ENCODE measurements at places on chromosomes 3 and 15.

- H3K27me3 ChIP-seq, result peaks cover 5% of the 10 kb centered on the region
- no peak overlapping the region for H3K4me3 ChIP-seq
- DNase-seq, result no peak
- no peak overlapping the region for H3K27ac ChIP-seq
Measured at GRCh38 chr3:207973-208372, 11.4 kb downstream of the CHL1 start.

DNA sequence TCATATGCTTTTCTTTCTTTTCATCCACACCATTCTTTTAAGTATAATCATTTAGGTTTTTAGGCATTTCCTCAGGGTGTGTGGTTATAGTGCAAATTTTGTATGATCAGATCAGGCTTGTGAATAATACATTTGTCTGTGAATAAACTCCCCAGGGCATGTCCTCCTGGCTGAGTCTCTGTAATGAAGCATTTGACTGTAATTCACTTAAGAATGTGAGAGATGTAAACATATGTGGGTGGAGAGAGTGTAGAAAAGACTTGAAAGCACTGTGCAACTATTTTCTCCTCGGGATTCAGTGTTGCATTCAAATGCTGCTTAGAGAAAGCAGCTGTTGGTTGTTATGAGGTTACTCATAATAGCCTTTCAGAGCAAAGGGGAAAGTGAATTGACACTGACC is 996.5 kb downstream of the TUSC7 start:
- H3K27ac ChIP-seq, result no peak overlapping the region
- H3K27me3 ChIP-seq, result no peaks in the 10 kb centered on the region
- no peaks in the 10 kb centered on the region for H3K36me3 ChIP-seq
- no peaks in the 10 kb centered on the region for H3K4me1 ChIP-seq
- no peak for DNase-seq

DNA sequence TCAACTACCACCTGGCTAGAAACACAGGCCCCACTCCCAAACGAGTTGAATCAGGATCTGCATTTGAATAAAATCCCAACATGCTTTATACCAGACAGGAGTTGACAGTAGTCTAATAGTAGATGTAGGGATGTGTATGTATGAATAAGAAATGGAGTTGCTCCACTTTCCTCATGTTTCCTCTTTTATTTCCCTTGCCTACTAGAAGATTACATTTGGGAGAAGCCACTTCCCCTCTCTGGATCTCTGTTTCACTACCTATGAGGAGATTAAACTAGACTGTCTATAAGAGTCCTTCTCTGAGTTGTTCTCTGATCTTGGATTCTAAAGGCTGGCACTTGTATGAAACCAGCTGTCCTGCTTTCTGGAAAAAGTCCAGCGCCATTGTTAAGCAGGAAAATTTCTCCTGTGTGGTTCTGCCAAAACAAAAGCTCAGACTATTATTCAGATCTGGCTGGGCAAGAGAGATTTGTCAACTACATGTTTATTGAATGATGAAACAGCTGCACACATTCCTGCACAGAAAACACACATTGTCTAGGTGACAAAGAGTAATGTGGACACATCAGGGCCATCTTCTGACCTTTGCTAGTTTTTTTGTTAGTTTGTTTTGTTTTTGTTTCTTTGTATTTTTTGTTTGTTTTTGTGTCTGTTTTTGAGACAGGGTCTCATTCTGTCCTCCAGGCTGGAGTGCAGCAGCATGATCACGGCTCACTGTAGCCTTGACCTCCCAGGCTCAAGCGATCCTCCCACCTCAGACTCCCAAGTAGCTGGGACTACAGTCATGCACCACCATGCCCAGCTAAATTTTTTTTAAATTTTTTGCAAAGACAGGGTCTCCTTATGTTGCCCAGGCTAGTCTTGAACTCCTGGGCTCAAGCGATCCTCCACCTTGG is 29.9 kb downstream of the ACP3 start:
- no peaks in the 10 kb centered on the region for H3K36me3 ChIP-seq
- no peaks in the 10 kb centered on the region for H3K27me3 ChIP-seq
- no peak overlapping the region for H3K27ac ChIP-seq
- H3K4me3 ChIP-seq, result no peak overlapping the region
- peaks cover 3% of the 10 kb centered on the region for H3K4me1 ChIP-seq

GRCh38 chr15:26772154-26773066 is at the start of gene GABRB3:
GABRB3 (minus strand) TSS chr15:26773066.
- H3K4me3 ChIP-seq, result no peak within 1 kb of the TSS
- peaks cover 8% of the 10 kb centered on the region for H3K4me1 ChIP-seq
- DNase-seq, result no peak
- H3K36me3 ChIP-seq, result peaks cover 2% of the 10 kb centered on the region

GRCh38 chr15:96381463-96381862 is 51.0 kb downstream of the NR2F2 start:
- no peaks in the 10 kb centered on the region for H3K36me3 ChIP-seq
- no peak overlapping the region for H3K27ac ChIP-seq
- H3K4me3 ChIP-seq, result no peak overlapping the region
- H3K27me3 ChIP-seq, result peaks cover 27% of the 10 kb centered on the region
- no peak for DNase-seq
- no peaks in the 10 kb centered on the region for H3K4me1 ChIP-seq

DNA sequence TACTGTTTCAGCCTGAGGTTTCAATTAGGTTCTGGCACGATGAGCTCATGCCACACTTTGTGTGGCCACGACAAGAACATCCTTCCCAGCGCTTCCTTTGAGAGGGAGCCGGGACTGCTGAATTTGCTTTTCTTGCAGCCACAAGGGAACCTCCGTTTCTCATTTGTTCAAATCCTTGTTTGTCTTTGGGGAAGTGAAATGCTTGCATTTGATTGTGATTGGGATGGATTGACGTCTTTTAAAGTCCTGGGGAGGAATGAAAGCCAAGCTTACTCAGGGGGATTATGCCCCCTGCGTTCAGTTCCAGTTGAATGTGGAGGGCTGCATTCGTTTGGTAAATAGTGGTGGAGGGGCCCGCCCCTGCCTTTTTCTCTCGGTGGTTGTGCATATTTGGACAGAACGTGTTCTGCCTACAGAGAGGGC is 277.6 kb downstream of the THSD4 start:
- H3K4me3 ChIP-seq, result no peak overlapping the region
- peaks cover 16% of the 10 kb centered on the region for H3K27me3 ChIP-seq

DNA sequence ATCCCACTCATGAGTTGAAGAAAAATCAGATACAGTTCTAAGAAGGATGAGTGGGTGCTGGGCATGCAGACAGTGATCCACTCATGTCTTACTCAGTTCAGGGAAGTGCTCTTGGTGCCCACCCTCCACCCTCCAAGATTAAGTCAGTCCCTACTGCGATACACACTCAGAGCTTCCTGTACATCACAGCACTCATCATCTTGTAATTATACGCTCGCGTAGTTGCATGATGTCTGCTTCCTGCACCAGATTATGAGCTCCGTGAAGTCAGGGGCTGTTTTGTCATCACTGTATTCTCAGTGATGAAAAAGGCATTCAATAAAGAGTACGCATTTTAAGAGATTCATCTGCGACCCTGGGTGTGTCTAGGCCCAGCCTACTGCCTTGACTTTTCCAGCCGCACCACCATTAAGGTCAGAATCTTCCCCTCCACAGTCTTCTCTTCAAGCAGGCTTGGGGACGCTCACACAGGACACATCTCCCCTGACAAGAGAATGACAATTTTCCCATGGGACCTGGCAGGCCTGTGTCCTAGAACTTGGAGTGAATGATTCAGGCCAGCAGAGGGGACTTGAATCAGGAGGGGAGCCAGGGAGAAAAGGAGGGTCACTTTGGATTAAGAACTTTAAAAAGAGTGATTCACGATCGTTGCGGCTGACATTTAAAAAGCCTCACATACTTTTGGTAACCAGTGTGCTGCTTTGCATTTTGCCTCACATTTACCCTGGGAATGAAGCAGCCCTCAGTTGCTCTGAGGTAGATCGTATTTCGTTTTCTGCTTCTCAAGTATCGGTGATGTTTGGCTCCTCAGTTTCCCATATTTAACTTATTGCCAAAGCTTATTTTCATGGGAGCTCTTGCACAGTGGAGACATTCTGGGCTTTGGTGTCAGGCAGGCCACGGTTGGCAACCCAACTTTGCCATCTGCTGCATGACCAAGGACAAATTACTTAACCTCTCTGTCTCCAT is 7.9 kb upstream of the PDE8A start:
- no peak overlapping the region for H3K4me3 ChIP-seq
- no peaks in the 10 kb centered on the region for H3K4me1 ChIP-seq
- no peaks in the 10 kb centered on the region for H3K36me3 ChIP-seq
- H3K27ac ChIP-seq, result no peak overlapping the region
- no peak for DNase-seq
- H3K27me3 ChIP-seq, result no peaks in the 10 kb centered on the region

DNA sequence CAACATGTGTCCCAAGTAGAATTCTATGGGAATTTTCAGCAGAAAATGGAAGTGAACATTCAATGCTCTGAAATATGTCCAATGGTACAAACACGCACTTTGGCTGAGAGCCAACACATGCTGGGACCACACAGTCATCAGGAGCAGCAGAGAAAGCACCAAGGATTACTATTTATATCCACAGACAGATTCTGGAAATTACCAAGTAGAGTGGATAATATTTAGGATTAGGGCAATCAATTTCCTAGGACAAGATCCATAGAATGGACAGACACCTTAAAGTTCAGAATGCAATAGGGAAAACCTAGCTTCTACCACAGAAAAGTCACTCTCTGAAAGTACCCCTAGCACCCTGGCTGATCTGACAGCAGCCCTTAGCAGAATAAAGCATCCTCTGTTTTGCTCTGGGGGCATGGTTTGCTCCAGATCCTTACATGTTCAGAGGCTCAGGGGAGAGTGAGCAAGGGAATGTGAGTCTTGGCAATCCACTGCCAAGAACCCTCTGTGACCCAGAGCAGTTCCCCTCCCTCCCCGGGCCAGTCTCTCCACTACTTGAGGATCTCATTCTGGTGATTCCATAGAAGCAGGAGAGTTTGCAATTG is 206.0 kb upstream of the WNT5A start:
- no peaks in the 10 kb centered on the region for H3K36me3 ChIP-seq
- DNase-seq, result no peak
- H3K4me1 ChIP-seq, result no peaks in the 10 kb centered on the region
- peaks cover 2% of the 10 kb centered on the region for H3K27me3 ChIP-seq
- no peak overlapping the region for H3K27ac ChIP-seq
- H3K4me3 ChIP-seq, result no peak overlapping the region

DNA sequence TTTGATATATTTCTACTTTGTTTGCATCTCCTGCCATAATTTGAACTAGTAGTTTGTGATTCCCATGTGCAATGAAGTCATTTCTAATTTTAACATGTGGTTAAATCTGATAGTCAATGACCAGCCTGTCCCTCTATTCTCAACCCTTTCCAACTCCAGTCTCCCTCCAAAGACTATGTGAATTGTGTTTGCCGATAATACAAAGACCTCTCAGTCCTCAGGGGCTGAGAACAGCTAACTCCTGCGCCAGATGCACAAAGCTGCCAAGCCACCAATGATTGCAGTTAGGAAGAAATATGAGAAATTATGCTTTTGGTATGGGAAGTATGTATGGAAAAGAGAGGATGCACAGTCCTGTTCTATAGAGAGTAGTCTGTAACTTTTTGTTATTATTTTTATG is 54.0 kb downstream of the KCNH8 start:
- no peaks in the 10 kb centered on the region for H3K36me3 ChIP-seq
- H3K27me3 ChIP-seq, result peaks cover 2% of the 10 kb centered on the region

All from activated naive CD4-positive, alpha-beta T cell treated with anti-CD3 and anti-CD28 coated beads for 36 hours (primary cell).